ENCODE measurements at places on chromosomes 11 and 22. TPM values are rescaled to one million over a fixed set of nuclear protein-coding genes. Genes with fewer than 3 reads are reported as not detected.

Gene SCGB1D2
- not detected for total RNA-seq

Gene OR8J1
- total RNA-seq = not detected

Gene DNAJB7
- not detected for total RNA-seq

DNA sequence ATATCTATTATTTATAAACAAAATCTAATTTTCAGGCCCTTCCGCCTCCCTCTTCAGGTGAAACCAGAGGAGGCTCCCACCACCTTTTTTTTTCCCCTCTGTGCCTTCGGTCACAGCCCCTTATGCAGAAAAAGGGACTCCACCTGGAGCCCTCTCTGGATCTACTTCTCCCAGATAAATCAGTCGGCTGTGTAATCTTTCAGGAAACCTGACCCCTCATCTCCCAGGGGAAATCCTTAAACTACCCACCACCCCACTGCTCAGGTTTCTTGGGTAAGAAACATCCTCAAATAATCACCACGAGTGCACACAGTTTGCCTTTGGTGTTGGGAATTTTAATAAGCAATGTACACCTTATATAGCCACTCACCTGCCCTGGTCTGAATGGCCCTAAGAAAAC is 104.2 kb downstream of the NAV2 start:
- DNase-seq = no peak

GRCh38 chr22:24801901-24802465 is 4.0 kb upstream of the SGSM1 start:
- DNase-seq = no peak

DNA sequence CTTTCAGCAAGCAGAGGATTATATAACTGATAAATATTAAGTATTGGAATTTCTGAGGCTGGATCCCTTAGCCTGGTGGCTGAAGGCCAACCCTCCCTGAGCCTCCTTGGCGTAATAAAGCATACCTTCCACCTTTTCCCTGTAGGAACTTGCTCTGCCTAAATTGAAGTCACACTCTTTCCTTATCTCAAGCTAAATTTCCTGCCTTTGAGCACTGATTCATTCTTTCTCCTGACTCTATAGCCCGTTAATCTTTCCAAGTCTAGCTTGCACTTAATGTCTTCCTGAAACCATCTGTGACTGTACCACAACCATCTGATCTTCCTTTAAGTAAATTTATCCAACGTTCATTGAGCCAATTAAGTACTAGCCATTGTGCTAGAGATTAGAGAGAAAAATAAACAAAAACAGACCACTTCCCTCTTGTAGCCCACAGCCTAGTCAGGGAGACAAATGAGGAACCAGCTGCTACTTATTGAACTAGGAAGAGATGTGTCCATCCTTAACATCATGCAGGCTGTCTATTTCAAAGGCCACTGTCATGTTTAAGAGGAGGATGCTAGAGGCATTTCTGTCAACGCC is 62.9 kb downstream of the GRK3 start:
- DNase-seq = no peak
